K562 (cell line): ENCODE measurements at places on chromosomes 6 and 20. TPM values are rescaled to one million over a fixed set of nuclear protein-coding genes. Genes with fewer than 3 reads are reported as not detected.

The CLDN20 gene
- not detected in 2 replicates for total RNA-seq

GRCh38 chr6:137610702-137611101 lies 116.5 kb upstream of the OLIG3 start:
- no peak overlapping the region for H3K27ac ChIP-seq
- no peaks in the 10 kb centered on the region for H3K36me3 ChIP-seq
- no peaks in the 10 kb centered on the region for H3K4me1 ChIP-seq

- H3K27me3 ChIP-seq = peaks cover 39% of the 10 kb centered on the region
- no peak overlapping the region for H3K27ac ChIP-seq
- no peak overlapping the region for H3K4me3 ChIP-seq
- no peaks in the 10 kb centered on the region for H3K4me1 ChIP-seq
- no peak for DNase-seq
These were observed 235.0 kb downstream of the TTLL2 start for GRCh38 chr6:167559675-167560479.

DNA sequence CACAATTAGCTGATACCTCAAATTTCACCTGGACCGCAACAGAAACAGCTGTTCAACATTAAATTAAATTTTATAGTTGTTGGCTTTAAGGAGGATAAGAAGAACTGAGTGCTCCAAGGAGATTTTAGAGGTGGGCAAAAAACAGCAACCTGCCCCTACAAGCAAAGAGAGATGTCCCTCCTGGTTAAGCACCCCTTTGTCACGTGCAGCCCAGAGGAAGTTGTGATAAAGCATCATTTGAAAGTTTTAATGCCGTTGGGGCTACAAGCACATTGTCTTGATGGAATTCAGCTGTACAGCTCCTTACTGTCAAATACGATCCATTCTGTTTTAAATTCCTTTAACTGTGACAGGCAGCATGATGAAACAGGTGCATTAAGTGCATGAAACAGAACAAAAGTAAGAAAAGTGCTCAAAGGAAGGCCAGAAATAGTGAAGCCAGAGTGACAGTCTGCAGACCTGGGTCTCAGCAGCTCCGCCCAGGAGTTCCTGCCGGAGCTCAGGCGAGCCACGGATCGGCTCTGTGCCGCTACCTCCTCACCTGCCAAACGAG lies 195.0 kb downstream of the GMPR start:
- H3K4me1 ChIP-seq = no peaks in the 10 kb centered on the region
- no peak overlapping the region for H3K4me3 ChIP-seq
- no peak overlapping the region for H3K27ac ChIP-seq
- no peak for DNase-seq
- peaks cover 44% of the 10 kb centered on the region for H3K27me3 ChIP-seq

DNA sequence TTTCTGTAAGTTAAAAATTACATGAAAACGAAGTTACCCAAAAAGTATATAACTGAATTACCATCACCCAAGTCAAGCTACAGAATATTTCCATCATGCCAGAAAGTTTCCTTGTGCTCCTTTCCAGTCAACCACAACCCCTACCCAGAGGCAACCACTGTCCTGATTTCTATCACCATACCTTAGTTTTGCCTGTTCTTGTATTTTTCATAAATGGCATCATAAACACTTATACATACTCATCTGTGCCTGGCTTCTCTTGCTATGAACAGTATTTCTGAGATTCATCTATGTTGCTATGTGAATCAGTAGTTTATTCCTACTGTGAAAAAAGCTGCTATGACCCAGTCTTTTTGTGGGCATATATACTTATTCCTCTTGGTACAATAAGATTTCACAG lies 7.4 kb downstream of the FKBP5 start:
- DNase-seq = no peak
- H3K27me3 ChIP-seq = no peaks in the 10 kb centered on the region
- no peak overlapping the region for H3K27ac ChIP-seq
- H3K4me3 ChIP-seq = no peak overlapping the region

DNA sequence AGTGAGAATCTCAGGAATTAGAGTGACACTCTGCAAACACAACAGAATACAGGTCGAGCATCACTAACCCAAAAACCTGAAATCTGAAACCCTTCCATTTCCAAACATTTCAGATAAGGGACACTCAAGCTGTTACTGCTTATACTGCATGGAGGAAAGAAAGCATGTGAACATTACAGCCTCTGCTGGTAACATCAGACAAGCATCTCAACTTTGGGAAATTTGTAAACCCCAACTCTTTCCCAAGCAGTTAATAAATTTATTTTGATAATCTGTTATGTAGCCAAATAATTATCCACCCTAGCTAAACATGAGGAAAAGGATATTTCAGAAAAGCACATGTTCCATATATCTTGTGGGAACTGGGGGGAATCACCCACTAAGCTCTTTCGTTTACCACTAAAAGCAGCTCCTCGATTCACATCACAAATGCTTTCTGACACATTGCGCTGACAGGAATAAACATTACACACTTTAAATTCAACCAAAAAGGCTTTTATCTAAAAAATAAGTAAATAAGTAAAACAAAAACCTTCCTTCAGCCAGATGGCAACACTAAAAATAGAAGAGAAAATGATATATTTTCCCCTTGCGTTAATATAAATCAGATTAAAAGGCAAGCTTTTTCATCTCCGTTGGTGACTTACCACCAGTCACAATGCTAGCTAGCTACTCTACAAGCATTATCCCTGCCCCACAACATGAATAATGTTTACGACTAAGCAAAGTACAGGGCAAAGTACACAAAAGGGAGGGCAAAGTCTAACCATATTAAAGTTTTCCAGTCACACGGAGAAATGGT lies 120.8 kb downstream of the MAP7 start:
- no peaks in the 10 kb centered on the region for H3K36me3 ChIP-seq
- H3K4me3 ChIP-seq = no peak overlapping the region
- no peak overlapping the region for H3K27ac ChIP-seq
- H3K27me3 ChIP-seq = no peaks in the 10 kb centered on the region; the same call in 2 of the 3 replicates
- no peak for DNase-seq

The TMEM200A gene
- 0.04 and 0.07 TPM in 2 replicates for total RNA-seq

The SIGLEC1 gene
- total RNA-seq = 0.04 and 0.07 TPM in 2 replicates

GRCh38 chr20:33979094-33979493 lies 14.6 kb upstream of the RALY start:
- H3K27me3 ChIP-seq = peaks cover 37% of the 10 kb centered on the region
- H3K27ac ChIP-seq = no peak overlapping the region
- no peak for DNase-seq
- H3K4me3 ChIP-seq = no peak overlapping the region

DNA sequence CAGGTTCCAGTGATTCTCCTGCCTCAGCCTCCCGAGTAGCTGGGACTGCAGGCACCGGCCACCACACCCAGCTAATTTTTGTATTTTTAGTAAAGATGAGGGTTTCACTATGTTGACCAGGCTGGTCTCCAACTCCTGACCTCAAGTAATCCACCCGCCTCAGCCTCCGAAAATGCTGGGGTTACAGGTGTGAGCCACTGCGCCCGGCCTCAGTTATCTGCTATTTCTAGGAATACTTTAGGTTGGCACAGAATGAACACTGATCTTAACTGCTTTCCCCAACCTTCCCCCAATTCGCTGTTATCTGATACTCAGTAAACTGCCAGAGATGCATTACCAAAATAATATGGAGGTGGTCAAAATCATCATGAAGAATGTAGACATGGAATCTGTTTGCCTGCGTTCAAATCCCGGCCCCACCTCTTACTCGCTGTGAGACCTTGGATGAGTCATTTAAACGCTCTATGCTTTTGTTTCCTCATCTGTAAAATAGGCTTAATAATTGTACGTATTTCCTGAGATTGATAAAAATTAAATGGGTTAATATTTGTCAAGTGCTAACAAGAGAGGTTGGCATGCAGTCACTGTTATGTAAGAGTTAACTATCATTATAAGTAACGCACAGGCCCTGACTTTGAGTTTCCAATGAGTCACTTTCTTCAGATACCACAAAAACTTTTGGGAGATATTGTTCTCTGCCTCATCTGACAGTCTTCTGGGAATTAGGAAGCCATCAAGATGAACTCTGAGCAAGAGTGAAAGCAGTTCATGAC lies 44.5 kb upstream of the NCOA3 start:
- peaks cover 7% of the 10 kb centered on the region; the same call in 1 of the 2 replicates for H3K4me1 ChIP-seq
- no peaks in the 10 kb centered on the region for H3K36me3 ChIP-seq
- H3K4me3 ChIP-seq = no peak overlapping the region
- DNase-seq = no peak
- no peak overlapping the region for H3K27ac ChIP-seq
- no peaks in the 10 kb centered on the region for H3K27me3 ChIP-seq
